ENCODE measurements at places on chromosomes 13 and 19.

DNA sequence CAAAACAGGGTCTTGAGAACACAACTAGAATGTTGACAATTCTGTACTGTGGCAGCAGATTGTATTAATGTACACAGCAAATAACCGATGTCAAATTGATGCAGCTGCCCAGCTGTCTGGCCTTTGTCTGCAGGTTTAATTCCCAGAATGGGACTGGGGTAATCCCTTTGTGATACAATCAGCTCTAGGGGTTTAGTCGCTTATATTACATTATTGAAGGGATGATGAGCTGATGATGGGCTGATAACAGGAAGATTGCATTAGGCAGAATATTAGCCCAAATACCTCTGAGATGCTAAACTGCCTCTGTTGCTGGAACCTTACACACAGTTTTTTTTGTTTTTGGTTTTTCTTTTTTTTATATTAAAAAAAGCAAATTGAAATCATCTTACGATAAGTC is 265.0 kb downstream of the RBM26 start:
- DNase-seq: no peak

GRCh38 chr19:32537580-32537979 is 43.4 kb upstream of the PDCD5 start:
- DNase-seq: no peak

DNA sequence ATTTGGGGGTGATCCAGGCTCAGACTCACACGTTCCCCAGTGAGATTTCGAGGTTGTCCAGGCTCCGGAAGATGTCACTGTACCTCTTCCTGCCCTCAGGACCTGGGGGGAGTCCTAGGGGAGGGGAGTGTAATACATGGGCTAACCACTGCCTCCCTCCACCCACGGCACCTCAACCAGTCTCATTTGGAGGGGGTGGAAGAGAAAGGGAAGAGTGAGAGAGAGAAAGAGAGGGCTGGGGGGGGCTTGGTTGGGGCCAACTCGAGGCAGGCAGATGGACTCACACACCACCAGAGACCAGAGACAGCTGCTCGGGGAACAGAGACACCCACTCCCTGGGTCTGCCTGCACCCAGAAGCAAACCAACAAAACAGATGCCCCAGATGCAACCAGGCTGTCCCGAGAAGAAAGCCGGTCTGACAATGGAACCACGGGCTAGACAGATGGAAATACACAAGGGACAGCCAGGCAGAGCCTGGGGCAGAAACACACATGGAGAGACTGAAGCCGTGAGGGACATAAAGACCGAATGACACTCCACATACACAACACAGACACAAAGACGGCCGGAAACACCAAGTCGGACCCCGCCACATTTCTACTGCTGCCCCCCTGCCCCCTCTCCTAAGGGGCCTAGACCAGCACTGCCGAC is 825 bp downstream of the GMIP start:
- no peak for DNase-seq

- DNase-seq: no peak
Measured at GRCh38 chr13:109096101-109096500, 466.7 kb downstream of the MYO16 start.

DNA sequence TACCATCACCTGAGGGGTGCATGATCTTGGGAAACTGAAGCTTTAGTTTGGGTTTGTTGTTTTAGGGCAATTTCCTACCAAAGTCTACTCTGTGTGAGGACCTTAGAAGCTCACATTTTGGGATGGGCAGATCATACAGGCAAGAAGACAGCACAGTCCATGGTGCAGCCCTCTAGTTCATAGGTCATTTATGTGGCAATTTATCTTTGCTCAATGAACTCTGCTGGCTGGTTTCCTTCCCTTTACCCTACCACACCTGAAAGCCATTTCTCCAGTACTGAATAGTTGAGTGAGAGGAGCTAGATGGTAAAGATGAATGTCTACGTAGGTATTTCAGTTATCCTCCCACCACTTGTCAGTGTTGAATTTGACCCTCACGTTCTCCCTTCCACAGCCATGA is 87.5 kb upstream of the KLF12 start:
- DNase-seq: no peak

GRCh38 chr19:14237014-14237941 is 31.3 kb upstream of the ADGRL1 start:
- no peak for DNase-seq

DNA sequence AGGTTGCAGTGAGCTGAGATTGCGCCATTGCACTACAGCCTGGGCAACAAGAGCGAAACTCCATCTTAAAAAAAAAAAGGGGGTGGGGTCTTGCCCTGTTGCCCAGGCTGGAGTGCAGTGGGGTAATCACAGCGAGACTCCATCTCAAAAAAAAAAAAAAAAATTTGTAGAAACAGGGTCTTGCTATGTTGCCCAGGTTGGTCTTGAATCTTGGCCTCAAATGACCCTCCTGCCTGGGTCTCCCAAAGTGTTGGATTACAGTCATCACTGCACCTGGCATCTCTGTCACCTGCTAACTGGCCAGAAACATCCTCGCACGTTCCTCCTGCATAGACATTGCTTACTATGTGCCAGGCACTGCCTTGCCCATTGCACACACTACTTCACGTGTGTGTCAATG is 14.1 kb downstream of the RCN3 start:
- DNase-seq: no peak

GRCh38 chr13:112759827-112760226 is 70.0 kb downstream of the ATP11A start:
- DNase-seq: no peak

- no peak for DNase-seq
Measured at GRCh38 chr19:46639358-46640182, 3.6 kb upstream of the GNG8 start.

- DNase-seq: no peak
Measured at GRCh38 chr19:16262618-16263017, 62.0 kb upstream of the KLF2 start.

GRCh38 chr19:48417421-48417820 is 24.0 kb downstream of the GRIN2D start:
- DNase-seq: no peak

DNA sequence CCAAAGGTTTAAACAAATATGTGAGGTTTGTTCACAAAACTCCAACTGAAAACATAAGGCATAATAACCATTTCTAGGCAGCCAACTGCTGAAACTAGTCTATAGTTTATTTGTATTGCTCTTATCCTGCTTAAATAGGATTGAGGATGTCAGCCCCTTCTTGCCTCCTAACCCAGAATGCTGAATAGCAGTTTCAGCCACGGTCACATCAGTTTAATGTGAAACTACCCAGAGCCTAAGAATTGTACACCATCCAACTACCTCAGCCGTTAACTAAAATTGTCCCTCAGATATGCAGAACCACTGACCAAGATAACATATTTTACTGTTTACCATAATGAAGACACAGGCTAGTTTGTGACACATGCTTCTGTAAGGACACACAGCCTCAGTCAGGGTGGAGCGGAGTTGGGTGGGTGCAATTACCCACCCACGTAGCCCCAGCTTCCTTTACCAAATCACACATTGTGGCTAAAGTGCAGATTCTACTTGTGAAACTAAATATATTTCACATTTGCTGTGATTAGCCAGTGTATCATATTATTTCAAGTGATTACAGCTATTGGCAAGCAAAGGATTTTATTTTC is 259.9 kb downstream of the EFNB2 start:
- no peak for DNase-seq

- no peak for DNase-seq
Measured at GRCh38 chr13:34730961-34731360, 211.1 kb upstream of the NBEA start.

GRCh38 chr19:46022061-46022430 is 807 bp downstream of the PGLYRP1 start:
- DNase-seq: no peak

DNA sequence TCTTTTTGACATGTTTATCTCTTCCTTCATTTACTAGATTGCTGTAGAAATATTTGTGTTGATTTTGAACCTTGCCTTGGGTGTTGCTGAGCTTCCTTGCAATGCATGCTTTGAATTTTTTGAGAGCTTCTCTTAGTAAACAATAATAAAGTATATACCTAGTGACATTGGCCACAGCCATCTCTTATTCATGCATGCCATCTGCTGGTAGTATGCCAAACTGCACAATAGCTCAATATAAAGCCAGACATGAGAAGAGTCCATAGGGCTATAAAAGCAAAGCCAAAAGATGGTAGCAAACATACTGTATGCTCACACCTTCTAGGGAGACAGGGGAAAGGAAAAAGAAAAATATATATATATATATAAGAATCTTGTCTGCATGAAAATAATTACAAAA is 18.9 kb upstream of the ZSCAN5A start:
- peak; percentile 67 for DNase-seq

DNA sequence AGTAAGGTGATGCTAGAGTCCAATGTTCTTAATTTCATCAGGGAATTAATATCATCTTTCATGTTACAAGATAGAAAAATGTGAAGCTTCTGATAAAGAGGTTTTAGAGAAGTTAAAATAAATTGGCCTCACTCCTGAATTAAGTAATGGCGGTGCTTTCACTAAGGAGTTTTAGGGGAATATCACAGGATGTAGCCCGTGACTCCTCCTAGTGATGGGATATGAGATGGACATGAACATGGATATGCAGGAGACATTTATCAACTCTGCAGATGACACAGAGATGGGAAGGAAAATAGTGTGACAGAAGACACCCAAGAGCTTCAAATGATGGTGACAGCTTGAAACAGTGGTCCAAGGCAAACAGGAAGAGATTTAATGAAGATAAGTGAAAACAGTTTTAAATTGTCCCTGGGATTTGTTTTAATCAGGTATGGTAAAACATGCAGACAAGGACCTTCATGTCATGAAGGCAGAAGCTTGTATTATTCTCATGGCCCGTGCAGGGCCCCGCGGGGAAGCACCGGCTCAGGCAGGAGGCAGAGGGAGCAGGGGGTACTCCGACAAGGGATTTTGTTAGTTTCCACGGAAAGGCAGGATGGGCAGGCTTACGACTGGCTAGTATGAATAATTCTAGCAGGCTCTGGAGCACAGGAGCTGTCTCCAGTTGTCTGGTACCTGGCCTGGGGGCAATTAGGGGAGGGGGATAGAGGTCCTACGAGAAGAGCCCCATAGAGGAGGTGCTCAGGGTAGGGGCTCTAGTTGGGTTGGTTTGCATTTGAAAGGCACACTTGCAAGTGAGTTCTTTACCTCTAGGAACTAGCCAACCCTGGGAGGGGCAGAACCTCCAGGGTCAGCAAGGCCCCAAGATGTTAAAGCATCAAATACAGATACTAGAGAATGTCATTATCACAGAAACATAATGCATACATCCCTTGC is 38.7 kb upstream of the FARP1 start:
- DNase-seq: no peak

GRCh38 chr19:55777528-55777927 is 8.6 kb downstream of the RFPL4AL1 start:
- no peak for DNase-seq

GRCh38 chr19:30673336-30673735 is 301.2 kb downstream of the ZNF536 start:
- DNase-seq: no peak

GRCh38 chr13:26965952-26966700 is 205.5 kb downstream of the USP12 start:
- no peak for DNase-seq

DNA sequence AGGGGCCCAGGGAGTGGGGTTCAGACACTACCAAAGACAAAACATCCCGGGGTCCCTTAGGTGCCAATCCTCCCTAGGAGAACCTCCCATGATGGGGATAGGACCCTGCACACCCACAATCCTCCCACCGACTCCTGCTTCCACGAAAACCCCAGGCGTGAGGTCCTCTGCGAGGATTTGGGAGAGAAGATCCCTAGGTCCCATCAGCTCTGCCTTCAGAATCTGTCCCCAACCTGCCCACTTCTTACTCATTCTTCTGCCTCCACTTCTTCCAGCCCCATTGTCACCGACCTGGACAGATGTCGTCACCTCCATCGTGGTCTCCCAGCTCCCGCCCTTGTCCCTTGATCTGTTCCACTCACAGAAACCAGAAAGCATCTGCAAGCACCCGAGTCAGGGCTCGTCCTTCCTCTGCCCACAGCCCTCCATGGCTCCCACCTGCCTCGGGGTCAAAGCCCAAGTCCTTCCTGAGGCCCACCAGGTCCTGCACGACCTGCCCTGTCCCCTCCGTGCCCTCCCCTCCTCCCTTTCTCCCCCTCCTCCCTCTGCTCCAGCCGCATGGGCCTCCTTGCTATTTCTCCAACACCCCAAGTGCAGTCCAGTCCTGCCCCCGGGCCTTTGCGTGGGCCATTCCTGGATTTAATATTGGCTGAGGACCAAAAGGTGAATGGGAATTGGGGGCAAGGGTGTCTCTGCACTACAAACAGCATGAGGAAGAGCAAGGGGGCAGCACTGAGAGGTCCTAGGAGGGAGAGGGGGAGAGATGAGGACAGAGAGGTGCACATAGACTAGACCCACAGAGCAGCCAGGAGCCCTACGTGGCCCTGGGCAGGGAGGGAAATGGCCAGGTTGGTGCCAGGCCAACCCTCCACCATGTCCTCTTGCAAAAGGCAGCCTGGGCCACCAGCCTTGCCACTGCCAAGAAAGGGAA is 51.3 kb downstream of the PTPRS start:
- DNase-seq: no peak

- no peak for DNase-seq
Measured at GRCh38 chr19:44848036-44848811, 2.1 kb downstream of the NECTIN2 start.

DNA sequence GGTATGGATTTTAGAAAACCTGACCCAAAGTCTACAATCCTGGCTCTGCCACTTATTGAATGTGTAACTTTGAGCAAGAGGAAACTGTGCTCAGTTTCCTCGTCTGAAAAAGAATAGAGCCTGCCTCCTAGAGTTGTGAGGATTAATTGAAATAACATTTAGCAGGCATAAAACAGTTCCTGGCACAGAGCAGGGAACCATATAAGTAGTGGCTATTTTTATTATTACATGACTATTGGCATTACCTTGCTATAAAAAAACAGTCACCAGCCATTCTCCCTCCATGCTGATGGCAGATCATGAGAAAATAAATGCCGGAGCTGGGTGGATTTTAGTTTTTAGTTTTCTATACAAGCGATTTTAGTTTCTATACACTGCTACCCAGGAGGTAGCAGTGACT is 5.8 kb downstream of the DOCK9 start:
- no peak for DNase-seq

DNA sequence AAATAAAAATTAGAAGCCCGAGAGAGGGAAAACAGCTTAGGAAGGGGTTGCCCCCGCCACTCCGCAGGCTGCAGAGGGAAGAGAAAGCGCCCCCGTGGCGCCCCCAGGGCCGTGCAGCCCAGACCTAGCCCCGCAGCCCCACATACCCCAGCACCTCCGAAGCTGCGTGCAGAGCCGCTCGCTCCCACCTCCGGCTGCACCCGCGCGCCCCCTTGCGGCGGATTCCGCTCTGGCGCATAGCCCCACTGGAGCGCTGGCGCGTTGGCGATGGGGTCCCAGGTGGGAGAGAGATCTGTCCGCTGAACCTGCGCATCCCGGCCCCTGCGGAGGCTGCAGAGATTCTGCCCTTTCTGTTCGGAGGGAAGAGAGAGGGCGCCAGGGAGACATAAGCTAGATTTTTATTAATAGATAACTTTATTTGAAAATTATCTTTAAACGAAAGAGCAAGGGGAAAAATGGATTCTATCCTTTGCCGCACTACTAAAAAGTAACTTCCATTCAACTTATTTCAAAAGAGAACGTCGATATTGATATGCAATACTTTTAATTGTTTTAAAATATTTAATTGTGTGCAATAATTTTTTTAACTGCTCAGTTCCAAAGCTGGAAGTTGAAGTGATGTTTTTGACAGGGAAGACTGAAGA is 11.7 kb upstream of the CLN5 start:
- no peak for DNase-seq
